ENCODE measurements at places on chromosomes 2 and 18.

DNA sequence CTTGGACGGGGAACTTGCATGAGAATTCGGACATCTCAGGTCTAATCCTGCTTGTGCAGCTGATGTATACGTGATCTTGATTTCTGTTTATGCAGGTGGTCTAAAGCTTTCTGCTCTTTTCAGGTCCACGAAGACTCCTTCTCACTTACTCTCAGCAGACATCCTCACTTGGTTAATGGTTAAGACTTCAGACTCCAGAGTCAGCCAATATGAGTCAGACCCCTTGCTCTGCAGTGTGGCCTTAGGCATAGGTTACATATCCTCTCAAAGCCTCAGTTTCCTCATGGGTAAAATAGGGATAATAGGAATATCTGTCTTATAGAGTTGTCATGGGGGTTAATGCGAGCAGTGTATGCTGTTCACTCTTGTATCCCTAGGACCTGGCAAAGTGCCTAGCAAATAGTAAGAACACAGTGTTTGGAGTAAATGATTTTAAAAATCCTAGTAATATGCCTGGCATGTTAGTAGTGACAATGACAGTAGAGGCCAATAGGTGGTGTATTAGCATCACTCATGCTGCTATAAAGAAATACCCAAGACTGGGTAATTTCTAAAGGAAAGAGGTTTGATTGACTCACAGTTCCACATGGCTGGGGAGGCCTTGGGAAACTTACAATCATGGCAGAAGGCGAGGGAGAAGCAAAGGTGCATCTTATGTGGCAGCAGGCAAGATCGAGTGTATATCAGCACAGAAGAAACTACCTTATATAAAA, 42.3 kb downstream of the XRCC5 start:
- DNase-seq: no peak

- DNase-seq: no peak
Measured at GRCh38 chr2:10810202-10811161, 2.1 kb downstream of the PDIA6 start.

- DNase-seq: no peak
Measured at GRCh38 chr18:13267431-13267873, 48.9 kb downstream of the LDLRAD4 start.

DNA sequence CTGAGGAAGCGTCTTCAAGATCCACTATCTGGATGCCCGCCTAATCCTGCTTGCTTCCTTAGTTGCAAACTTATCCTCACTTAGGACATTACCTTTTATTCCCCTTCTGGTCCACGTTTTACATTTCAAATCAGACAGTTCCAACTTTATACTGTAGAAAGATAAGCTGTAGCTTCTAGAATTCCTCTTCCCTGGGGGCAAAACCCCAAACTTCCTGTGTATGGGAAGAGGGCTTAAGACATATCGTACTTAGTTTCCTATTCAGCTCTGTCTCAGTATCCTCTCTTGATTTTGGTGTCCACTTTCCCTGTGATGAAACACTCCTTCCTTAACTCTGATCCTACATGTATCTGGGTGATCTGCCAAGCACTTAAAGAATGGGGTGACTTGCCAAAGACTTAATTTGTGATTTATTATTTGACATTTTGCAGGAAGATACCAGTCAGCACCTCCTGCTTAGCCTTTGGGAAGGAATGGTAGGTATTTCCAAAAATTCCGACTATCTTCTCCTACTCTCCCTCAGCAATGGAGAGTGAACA, 245.2 kb downstream of the CDCA7 start:
- DNase-seq: no peak
